ENCODE measurements at places on chromosomes 3 and 15.

DNA sequence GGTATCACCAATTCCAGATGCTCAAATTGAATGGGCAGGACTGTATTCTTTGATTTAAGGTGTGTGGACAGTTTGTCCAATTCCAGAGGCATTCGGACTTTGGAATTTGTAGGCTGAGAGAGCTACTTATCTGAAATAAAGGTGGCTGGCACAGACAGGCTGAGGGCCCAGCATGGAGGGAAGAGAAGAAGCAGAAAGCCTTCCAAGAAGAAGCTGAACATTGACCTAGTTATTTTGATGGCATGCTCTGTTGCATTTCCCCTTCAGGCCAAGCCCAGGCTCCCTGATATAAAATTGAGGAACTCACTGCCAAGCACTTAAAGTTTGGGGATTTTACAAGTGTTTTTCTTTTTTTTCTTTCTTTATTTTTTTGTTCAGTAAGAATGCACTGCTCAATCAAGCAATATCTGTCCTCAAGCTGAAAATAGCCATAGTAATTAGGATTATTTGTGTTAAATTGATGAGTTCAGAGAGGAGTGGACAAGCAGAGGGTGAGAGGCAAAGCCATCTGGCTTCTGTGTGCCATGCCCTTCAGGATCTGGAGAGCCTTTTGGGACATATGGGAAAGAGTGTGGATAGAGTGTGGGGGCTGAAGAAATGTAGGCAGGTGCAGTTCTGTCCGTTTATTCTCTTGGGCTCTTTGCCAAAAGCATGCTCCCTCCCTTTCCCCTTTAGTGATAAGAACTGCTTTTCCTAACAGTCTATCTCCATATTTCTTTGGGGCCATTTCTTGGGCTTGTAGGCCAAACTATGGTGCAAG lies 148.9 kb downstream of the OXSM start:
- DNase-seq = no peak

DNA sequence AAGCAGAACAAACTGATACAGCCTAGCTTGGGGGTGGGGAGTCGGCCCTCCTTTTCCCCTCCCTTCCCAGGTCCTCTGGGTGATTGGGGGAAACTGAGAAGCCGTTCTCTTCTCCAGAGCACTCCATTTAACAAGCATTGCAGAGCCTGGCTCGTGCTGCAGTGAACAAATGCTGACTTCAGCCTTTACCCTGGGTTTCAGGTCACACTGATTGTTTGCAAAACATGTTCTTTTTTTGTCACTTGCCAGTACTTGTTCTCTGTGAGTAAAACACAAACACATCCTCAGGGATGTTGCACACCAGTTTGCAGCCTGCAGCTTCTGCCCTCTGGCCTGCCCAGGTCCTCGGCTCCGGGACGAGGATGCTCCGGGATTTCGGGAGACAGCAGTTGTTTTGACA lies 132.8 kb downstream of the PGPEP1L start:
- no peak for DNase-seq

DNA sequence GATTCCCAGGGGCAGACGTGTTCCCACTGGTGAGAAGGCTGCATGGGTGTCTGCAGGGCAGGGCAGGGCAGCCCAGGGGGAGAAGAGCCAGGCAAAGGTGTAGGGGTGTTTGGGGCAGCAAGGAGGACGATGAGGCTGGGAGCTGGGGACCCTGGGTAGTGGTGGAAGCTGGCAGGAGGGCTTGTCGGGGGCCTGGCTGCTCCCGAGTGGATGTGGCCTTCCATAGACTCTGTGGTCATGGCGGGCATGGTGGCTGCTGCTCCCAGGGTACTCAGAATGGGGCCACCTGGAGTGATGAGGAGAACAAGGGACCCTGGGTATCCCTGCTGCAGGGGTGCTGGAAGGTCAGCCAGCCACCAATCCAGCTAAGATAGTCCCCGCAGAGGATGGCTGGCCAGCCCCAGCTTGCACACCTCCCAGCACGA lies 107.5 kb downstream of the WNT7A start:
- DNase-seq = no peak

- no peak for DNase-seq
Observed at GRCh38 chr3:43094381-43094780, 11.5 kb downstream of the POMGNT2 start.

DNA sequence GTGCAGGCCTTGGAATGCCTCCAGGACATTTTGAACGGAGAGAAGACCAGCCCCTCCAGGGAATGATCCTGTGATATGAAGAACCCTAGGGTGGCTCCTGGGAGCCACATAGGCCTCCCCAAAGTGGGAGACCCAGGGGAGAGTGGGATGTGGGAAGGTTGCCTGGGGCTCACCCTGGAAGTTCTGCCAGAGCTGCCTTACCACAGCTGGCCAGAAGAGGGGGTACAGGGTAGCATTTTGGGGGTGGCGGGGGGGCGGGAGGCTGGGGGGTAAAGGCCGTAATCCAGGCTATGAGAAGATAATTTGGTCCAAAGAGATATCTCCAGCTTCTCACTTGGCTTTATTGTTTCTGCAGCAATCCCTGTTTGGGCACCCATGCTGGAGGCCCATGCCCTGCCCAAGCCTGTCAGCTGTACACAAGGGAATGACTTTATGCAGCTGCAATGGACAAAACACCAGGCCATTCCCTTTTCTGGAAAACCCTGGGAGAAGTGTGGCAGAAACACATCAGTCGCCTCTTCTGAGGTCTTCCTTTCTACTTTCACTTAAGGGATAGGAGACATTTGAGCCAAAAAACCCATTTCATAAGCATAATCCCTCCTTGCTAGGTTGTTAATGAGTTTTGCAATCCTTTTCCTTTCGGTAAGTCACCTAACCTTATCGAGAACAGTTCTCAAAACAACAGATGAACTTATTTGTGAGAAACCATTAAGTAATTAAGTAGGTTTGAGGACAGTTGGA lies 11.0 kb upstream of the MUSTN1 start:
- no peak for DNase-seq

- DNase-seq = peak; percentile 59
Observed at GRCh38 chr3:117735481-117736101, 1026.0 kb downstream of the TUSC7 start.

DNA sequence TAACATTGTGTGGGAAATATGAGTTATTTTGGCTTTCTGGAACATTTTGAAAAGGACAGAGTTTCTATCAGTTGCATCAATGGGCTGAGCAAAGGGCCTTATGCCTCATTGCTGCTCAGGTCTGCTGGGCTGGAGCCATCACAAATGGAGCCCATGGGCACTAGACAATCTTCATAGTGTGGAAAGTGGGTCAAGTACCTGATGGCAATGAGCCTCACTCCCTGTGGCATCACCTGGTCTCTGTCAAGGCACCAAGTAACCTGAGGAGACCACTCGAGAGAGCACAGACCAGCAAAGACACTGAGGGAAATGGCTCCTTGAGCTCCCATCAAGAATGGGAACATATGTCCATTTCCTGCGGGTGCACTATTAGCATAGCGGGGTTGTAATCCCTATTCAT lies 96.7 kb upstream of the PPP2R3A start:
- no peak for DNase-seq

DNA sequence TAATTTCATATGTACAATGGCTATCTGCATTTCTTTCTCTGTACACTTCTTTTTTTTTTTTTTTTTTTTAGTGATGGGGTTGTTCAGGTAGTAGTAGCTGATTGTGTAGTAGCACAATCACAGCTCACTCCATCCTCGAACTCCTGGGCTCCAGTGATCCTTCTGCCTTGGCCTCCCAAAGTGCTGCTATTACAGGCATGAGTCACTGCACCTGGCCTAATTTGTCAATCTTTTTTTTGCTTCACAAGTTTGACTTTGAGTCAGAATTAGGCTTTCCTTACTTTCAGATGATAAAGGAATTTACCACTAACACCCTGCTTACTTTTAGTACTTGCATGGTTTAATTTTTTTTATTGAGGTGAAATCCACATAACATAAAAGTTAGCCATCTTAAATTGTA lies 28.0 kb downstream of the MAP1A start:
- no peak for DNase-seq

DNA sequence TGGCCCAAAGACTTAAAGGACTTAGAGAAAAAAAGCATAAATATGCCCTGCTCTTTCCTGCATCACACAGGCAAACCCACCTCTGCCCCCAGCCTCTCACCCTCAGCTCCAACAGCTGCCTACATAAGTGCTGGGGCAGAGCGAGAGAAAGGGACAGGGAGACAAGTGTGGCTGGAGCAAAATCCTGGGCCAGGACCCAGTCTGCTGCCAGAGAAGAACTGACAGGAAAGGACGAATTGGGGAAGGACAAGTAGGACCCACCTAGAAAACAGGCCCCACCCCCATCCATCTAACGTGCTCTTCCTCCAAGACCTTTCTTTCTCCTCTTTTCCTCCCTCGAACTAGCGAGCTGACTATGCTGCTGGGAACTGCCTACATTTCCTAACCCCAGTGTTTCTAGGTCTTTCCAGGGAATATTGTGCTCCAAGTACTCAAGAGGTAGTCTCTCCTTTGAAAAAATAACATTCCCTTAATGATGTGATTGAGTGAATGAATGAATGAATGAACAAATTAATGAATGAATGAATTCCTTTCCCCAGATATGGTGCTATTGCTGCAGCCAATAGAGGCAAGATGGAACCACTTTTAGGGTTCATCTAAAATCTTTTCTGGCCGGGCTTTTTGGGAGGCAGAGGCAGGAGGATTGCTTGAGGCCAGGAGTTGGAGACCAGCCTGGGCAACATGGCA lies 18.4 kb downstream of the IGDCC4 start:
- DNase-seq = no peak

GRCh38 chr3:80408030-80408721 lies 640.4 kb upstream of the ROBO1 start:
- DNase-seq = no peak

DNA sequence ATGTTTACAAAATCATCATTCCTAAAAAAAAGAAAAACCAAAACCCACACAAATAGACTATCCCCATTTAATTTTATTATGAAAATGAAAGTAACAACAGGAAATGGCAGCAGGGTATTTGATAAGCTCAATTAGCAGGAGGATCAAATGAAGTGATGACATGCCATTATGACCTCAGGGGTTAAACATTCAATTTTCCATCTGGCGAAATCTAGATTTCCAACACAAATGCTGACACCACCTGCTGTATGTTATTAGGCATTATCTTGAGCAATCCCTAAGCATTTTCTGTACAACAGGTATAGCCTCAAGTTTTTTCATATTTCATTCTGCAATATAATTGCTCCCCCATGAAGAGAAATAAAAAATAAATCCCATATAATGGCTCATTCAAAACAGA lies 57.1 kb downstream of the SHQ1 start:
- DNase-seq = no peak

DNA sequence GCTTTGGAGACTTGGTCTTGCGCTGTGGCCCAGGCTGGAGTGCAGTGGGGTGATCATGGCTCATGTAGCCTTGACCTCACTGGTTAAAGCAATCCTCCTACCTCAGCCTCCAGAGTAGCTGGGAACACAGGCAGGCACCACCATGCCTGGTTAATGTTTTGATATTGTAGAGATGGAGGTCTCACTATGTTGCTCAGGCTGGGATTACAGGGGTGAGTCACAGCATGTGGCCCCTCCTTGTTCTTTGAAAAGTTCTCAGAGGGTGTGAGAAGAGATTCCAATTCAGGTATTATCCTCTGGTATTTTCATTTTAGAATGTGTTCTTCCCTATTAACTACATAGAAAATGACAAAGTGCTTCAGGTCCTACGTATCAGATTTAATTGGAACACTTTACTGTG lies 51.9 kb upstream of the RPL32 start:
- DNase-seq = no peak

GRCh38 chr3:143276592-143276991 lies 157.0 kb downstream of the CHST2 start:
- DNase-seq = no peak

GRCh38 chr3:113844622-113845222 lies 6.1 kb downstream of the GRAMD1C start:
- DNase-seq = peak; percentile 71

- DNase-seq = no peak
Observed at GRCh38 chr3:192373032-192373431, 354.3 kb downstream of the FGF12 start.

GRCh38 chr3:149957361-149958125 lies 13.2 kb downstream of the PFN2 start:
- no peak for DNase-seq

DNA sequence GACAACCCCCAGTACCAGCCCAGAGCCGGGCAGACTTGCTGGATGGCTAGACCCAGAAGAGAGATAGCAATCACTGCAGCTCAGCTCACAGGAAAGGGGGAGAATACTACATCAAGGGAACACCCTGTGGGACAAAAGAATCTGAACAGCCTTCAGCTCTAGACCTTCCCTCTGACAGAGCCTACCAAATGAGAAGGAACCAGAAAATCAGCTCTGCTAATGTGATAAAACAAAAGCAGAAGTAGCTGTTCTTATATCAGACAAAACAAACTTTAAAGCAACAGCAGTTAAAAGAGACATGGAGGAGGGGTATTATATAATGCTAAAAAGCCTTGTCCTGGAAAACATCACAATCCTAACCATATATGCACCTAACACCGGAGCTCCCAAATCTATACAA lies 283.3 kb downstream of the KLF13 start:
- no peak for DNase-seq

DNA sequence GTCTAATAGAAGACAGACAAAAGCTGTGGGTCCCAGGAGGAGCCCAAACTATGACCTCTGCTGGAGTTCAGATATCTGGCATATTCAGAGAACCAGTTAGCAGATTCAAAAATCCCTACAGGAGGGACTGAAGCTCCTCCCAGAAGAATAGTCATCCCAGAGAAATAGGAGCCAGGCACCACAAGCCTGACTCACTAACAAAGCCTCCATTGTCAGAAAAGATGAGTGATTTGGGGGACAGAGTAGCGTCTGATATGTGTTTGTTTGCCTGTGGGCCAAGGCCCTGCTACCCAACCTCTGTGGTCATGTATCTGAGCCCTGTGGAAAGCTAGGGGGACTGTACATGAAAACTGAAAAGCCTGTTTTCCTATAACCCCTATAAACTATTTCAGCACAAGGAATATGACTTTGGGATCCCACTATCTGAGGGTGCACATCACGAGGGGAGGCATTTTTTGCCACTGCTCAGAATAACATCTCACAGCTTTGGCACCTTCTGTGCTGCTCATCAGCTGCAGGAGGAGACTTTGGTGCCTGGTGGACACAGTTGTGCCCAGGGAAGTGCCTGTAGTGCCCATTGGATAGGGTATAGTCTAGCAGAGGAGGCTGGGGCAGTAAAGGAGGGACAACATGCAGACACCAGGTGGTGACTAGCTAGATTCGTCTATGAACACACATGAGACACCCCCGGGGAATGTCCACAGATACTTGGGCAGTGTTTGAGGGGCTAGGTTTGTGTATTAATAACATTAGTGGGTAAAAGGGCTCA lies 9.7 kb upstream of the LARP6 start:
- DNase-seq = peak; percentile 90

DNA sequence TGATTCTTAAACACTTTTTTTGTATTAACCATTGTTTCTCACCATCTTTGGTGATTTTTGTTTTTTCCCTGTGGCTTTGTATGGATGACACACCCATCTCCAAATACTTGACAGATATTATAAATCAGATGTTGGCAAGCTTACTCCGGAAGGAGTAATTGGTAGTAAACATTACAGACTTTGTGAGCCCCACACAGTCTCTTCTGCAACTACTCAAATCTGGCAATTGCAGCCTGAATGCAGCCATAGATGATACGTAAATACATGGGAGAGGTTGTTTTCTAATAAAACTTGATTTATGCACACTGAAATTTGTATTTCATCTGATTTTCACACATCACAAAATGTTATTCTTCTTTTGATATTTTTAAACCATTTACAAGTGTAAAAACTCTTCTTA lies 331.5 kb downstream of the ARPP21 start:
- DNase-seq = no peak
